Activated CD4-positive, alpha-beta T cell treated with anti-CD3 and anti-CD28 coated beads, Interleukin-2, amount 50 U/mL, for 16 hours (primary cell): ENCODE measurements at places on chromosomes 2 and 18.

DNA sequence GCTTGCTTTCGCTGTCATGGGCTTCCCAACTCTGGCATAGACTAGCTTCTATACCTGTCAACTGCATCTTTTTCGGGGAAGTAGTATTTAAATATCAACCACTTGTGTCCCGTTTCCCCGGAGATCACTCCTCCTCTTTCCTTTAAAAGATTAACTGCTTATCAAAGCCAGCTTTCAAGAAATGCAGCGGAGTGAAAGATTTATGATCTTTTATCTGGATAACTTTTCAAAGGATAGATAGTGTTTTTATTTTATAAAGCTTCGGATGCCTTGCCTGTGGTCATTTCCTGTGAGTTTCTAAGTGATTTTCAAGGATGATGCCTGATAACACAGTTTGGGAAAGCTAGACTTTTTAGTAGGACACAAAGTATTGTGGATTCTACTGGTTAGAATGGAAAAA is 2.9 kb upstream of the IGFBP5 start:
- DNase-seq = no peak

DNA sequence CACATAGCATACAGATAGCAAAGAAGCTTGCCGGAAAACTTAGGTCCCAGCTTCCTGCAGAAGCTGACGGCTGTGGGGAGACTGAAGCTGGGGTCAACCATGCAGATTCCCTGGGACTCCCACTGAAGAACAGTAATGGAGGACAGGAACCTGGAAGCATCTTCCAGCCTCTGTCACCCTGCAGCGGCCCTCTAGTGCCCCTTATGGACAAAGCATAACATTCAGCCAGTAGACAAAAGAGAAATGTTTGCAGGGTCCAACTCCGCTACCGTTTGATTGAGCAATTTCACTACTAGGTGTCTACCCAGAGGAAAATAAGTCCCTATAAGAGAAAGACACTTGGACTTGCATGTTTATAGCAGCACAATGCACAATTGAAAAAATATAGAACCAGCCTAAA is 460.6 kb downstream of the CNTNAP5 start:
- DNase-seq = no peak

- no peak for DNase-seq
Observed at GRCh38 chr2:223532161-223532560, 70.0 kb downstream of the SCG2 start.

- no peak for DNase-seq
Observed at GRCh38 chr18:11946756-11947155, 34.6 kb upstream of the IMPA2 start.

GRCh38 chr18:3468833-3469232 is 18.9 kb downstream of the TGIF1 start:
- DNase-seq = no peak
